BE2C (cell line): ENCODE measurements at places on chromosomes 2 and 18.

GRCh38 chr2:144514616-144515091 lies 5.3 kb downstream of the ZEB2 start:
- no peak for DNase-seq

DNA sequence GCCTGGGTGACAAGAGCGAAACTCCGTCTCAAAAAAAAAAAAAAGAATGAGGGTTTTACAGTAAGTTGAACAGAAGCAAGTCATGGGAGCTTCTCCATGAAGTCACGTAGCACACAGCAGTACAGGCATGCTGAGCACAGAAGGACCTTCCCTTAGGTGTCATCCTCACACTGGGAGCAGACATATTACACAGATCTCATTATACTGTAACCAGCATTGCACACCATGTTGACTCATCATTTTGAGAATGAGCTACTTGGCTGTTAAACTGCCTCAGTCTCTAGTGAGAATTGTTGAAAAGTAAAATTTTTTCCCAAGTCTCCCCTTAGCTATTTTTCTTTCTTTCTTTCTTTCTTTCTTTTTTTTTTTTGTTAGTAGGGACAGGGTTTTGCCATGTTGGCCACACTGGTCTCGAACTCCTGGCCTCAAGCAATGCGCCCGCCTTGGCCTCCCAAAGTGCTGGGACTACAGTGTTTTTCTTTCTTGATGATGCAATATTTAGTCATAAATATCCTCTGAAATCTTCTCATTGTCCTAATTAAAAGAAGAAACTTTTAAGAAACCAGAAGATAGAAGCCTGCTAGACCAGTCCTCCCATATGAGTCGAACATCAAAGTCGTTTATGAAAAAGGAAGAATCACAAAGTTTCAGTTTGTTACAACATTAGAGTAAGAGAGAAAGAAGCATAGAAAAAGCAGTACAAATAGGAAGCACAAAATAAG lies 37.9 kb upstream of the PPP1CB start:
- no peak for DNase-seq

DNA sequence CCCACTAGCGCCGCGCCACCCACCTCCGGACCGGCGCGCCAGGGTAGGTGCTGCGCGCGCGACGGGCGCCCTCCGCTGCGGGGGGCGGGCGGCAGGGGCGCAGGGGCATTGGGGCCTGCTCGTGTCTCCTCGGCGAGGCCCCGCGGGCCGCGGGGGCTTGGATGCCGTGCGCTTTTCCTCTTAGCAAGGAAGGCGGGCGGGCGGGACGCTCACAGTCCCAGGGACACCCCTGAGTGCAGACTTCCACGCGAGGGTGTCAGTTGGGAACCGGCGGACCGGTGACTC lies 748 bp downstream of the TWIST2 start:
- no peak for DNase-seq

GRCh38 chr2:25685741-25686140 lies 12.4 kb upstream of the DTNB start:
- no peak for DNase-seq

- no peak for DNase-seq
Measured at GRCh38 chr2:231308631-231309428, 86.7 kb upstream of the B3GNT7 start.

GRCh38 chr2:110854355-110855081 lies 122.1 kb downstream of the ACOXL start:
- no peak for DNase-seq

DNA sequence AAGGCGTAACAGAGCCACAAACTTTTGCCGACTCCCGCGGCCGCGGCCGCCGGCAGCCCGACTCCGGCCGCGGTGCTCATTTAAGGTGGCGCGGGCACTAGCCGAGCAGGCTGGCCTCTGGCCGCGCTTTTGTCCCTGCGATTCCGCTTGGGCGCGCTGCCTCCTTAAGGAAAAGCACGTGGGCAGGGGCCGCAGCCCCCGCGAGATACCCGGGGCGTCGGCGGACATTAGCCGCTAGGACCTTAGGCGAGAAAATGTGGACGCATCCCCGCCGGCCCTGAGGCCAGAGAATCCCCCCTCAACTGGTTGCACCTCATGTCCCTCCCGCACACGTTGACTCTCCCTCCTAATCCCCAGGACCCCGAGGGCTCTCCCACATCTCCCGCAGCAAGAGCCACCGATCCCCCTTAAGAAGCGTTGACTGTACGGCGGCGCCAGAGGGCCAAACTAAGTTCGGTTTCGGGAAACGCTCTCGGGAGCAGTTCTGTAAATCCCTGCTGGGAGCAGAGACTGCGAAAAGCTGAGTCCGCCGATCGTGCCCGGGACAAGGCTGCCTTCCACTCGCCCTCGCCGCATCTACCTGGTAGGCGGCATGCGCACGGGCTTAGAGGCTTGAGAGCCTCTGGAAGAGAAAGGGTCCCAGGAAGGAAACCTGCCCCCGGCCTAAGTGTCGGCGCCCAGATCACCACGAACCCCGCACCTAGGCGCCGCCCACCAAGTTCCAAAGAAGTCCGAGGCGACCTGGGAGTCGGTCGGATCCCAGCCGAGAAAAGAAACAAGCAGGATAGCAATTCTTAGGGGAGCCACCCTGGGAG lies 1.8 kb upstream of the SATB2 start:
- peak; percentile 85 for DNase-seq

GRCh38 chr2:183079139-183079775 lies 710 bp downstream of the DUSP19 start:
- no peak for DNase-seq

DNA sequence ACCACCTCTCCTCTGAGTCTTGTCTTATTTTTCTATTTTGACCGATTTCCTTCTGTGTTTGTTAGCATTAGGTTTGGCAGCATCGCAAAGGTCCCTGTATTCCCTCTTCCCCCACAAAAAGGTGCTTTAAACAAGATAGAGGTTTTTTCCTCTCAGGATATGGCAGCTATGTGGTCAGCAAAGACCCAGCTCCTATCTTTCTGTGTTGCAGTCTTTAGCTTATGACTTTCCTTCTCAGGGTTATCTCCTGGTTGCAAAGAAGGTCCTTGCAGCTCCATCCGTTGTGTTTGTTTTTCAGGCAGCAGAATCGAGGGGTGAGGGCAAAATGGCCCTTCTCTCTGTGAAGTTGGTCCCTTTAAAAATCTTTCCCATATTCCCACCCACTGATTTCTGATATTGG lies 38.4 kb downstream of the GALNT1 start:
- DNase-seq, result no peak

GRCh38 chr2:21041943-21042707 lies 1.7 kb downstream of the APOB start:
- DNase-seq, result peak; percentile 34

DNA sequence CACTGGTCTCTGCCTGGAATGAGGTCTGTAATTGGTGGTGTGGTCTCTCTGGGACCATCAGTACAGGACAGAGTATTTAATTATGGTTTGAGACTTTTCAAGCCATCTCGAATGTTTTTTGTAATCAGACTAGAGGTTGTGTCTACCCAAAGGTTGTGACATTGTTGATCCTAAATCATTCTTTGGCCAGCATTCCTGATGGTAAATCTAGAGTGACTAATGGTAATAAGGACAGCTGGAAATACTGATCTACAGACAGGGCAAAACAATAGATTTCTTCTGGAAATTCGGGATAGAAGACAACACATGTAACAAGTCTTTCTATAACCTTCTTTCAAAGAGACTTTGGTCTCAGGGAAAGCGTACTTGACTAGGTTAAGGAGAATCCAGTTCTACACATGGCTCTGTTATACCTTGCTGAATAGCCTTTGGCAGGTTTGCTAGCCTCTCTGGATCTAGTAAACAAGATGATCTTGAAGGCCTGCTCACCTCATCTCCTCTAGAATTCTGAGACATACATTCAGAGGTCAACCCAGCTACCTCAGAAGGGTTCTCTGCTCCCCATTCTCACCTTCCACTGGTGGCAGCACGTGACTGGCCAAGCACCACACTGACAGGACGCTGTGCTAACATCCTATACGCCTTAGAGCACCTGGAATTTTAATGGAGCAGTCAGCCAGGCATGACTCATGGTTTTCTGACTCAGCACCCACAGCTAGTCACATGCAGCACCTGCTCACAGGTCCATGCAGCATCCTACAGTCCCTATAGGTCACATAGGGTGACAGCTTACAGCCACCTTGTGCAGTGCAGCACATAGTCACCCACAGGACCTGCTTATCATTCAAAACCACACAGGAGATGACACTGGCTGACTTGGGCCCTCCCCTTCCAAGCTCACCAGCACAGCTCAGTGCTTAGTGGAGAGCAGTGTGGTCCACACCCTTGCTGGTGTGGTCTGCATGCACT lies 12.2 kb downstream of the PLB1 start:
- no peak for DNase-seq

DNA sequence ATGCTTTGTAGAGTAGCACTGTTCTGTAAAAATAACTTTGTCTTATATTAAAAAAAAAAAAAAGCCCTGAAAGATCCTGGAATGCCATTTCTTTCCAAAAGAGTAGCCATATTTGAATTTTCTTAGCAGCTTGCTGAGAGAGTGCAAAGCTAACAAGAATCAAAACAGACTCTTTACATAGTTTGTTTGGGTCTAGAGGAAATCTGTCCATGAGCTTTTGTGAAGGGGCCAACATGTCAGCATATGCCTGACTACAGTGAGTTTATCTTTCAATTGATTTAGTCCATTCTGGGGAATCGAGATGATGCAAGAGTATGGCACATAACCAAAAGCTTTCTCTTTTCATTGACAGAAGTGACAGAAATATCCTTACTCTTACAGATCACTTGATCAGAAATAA lies 777.7 kb upstream of the ACVR2A start:
- DNase-seq, result no peak

GRCh38 chr18:78925557-78926242 lies 53.9 kb upstream of the SALL3 start:
- DNase-seq, result no peak

GRCh38 chr2:118121986-118122524 lies 33.8 kb downstream of the INSIG2 start:
- no peak for DNase-seq
